ENCODE measurements at places on chromosomes 12 and 14. TPM values are rescaled to one million over a fixed set of nuclear protein-coding genes. Genes with fewer than 3 reads are reported as not detected.

DNA sequence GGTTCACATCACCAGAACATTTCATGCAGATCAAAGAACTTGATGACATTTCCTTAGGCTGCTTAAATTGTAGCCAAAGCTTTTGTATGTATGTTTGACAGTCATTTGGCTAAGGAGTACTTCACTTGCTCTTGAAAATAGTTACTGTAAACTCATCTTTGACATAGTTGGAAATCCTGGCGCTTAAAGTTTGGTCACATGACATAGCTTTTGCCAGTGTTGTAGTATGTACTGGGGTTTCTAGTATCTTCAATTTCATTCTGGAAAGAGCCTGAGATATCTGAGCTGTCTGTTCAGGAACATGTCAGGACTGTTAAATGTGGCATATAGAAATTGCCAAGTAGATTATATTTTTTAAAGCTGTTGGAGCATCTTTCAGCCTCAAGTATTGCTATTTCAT lies 55.7 kb downstream of the WDR20 start:
- DNase-seq = no peak

GRCh38 chr14:104504172-104504735 lies 75.3 kb upstream of the C14orf180 start:
- DNase-seq = no peak

DNA sequence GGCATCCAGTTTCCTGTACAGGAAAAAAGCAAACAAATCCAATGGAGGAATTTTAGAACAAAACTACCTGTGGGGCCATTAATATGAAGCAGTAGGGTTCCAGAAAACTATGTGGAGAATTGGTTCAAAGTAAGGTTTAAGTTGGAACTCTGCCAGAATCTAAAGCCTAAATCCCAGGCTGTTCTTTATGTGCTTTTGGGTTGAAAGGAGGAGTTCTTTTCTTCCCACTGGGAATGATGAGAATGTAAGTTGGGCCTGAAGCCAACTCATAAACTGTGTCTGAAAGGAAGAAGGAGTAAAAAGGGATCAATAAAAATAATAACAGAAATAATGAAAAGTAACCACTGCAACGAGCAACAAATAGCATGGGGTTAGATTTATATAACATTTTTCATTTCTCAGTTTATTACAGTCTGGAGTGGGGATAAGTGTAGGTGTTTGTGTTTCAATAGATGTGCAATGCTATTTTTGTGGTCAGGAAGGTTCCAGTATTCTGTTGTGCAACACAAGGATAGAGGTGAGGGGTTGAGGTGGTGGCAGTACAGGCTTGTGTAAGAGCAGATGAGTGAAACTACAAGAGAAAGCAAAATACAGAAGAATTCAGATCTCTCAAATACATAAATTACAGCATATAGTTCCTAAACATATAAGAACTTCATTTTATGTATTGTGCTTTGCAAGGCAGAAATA lies 373.6 kb downstream of the EMP1 start:
- DNase-seq = no peak

DNA sequence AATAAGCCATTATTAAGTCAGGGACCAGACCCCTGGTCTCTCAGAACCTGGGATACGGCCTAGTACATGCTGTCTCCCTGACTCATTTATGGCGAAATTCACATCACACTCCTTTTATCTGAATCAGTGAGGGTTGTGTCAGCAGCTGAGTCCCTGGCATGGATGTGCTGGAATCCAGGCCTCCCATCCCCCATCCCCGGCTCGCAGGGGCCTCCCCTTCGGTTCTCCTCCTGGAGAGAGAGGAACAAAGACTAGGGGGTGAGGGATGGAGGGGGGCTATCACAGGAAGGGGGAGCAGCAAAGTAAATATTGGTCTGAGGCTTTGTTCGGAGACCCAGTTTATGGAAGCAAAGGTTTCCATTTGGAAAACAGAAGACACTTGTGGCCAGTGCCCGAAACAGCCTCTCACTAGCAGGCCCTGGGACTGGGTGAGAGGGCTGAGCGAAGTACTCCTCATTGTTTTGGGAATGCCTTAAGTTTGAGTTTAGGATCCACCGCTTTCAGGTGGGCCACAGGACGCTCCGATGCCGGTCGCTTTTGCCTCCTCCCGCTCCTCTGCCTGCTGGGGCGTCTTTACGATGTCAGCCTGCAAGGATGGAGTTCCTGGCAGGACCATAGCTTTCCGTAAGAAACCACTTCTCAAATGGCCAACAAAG lies 145.0 kb downstream of the PRKCH start:
- no peak for DNase-seq

DNA sequence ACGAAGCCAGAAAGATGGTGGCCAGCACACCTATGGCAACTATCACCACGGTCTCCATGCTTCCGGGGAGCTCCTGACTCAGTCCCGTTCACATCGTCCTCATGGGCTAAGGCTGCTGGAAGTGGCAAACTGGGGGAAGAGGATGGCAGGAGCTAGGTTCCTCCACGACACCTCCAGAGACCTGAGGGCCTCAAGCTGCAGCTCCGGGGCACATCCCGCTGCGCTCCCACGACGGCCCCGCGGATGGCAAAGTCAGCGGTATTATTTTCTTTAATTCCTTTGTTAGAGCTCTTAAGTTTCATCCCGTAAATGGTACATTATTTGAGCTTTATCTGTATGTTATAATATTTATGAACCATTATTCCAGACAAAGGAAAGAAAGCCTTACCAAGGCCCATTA lies 190.5 kb downstream of the DACT1 start:
- no peak for DNase-seq

- DNase-seq = no peak
These were observed 103.5 kb upstream of the ATF1 start for GRCh38 chr12:50660425-50660822.

Gene ERP27
- total RNA-seq = 1.1 TPM

DNA sequence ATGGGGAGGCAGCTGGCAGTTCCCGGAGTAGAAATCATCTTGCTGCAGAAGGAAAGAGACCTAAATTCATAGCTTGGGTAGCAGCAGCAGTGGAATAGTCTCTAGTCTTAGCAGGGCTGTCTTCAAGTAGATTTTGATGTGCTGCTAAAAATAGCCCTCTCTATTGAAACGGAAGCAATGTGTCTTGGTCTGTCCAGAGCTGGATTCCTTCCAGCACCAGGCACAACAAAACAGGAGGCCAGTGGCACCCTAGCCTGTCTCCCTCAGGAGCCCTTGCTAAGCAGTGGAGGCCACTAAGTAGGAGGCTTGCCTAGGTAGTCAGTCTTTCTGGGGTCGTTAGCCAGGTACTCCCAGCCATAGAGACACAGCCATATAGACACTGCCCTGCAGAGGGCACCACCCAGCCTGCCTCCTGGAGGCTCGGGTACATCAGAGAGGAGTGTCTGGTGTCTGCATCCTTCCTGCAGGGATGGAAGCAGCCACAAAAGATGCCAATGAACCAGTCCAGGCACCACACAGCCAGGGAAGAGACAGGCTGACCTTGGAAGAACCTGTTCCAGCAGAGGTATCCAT lies 97.5 kb downstream of the CRACR2A start:
- peak; percentile 54 for DNase-seq

Gene CATSPERB
- total RNA-seq = 2.6 TPM

DNA sequence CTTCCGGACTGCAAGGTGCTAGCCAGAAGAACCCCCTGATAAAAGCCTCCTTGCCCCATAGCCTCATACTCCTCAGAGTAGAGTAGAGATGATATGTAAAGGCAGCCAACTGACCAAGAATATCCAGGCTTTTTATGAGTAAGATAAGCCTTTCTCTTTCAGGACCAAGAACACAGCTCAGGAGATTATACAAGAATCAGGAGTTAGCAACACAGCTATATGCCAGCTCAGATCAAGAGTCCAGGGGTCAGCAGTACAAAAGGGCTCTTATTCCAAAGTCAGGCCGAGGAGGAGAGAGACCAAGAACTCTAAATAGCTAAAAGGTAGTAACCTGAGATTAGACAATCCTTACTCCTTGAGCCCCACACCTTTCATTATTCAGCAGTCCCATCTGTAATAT lies 135.3 kb downstream of the BTG1 start:
- DNase-seq = no peak

Gene RTN1
- not detected for total RNA-seq

Gene NELL2
- total RNA-seq = 0.81 TPM

Gene ADCY4
- 0.57 TPM for total RNA-seq

GRCh38 chr12:30829876-30830275 lies 75.1 kb upstream of the CAPRIN2 start:
- no peak for DNase-seq

GRCh38 chr14:67541448-67542387 lies 8.6 kb downstream of the PLEKHH1 start:
- peak; percentile 91 for DNase-seq

All from Caco-2 (cell line).